ENCODE measurements at places on chromosomes 4 and X. TPM values are rescaled to one million over a fixed set of nuclear protein-coding genes. Genes with fewer than 3 reads are reported as not detected.

DNA sequence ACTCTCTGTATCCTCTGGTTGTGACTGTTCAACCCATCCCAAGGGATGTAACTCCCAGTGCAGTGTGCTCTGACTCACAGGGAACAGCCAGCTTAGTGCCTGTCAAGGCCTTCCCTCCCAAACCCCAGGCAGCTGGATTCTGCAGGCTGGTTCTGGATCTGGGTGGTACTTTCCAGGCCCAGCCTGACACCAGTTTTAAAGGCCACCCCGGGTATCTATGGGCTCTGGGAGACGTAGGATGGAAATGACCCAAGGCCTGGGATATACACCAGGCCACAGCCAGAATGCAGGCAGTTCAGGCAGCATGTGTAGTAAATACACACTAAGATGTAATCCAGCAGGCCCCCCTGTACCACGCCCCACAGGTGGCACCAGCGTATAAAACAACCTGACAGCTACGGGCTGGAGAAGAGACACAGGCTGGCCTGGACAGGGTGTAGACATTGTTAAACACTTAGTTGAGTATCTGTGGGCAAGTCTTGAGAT is 64.2 kb downstream of the SPINK2 start:
- DNase-seq, result no peak
- no peaks in the 10 kb centered on the region for H3K27me3 ChIP-seq

- DNase-seq, result no peak
- no peaks in the 10 kb centered on the region for H3K4me1 ChIP-seq
- no peak overlapping the region for H3K27ac ChIP-seq
- H3K36me3 ChIP-seq, result no peaks in the 10 kb centered on the region
Measured at GRCh38 chrX:69015156-69015555, 150.1 kb downstream of the PJA1 start.

DNA sequence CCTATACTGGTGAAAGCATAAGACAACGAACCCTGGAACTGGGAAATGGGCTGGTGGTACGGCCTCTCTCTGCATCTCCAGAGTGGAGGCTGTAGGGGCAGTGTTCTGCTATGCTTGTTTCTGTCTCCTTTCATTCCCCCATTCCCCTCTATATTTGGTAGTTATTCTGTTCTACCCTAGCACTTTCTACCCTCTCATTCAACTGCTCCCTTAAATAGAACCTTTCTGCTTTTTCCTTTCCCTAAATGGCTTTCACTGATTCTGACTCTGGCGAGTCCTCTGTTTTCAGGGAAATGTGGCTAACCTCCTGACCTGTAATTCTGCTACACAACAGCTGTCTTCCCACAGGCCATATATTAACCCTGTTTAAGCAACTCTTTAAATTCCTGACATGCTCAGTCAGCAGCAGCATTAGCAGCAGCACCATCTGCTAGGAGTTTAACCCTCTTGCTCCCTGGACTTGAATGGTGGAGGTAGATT is 94.2 kb downstream of the CXCL13 start:
- H3K36me3 ChIP-seq, result no peaks in the 10 kb centered on the region
- DNase-seq, result no peak
- no peak overlapping the region for H3K27ac ChIP-seq
- H3K4me3 ChIP-seq, result no peak overlapping the region
- no peaks in the 10 kb centered on the region for H3K4me1 ChIP-seq
- no peaks in the 10 kb centered on the region for H3K27me3 ChIP-seq

GRCh38 chrX:70477734-70478075 is 33.1 kb downstream of the DLG3 start:
- no peak for DNase-seq
- no peaks in the 10 kb centered on the region for H3K4me1 ChIP-seq
- no peak overlapping the region for H3K27ac ChIP-seq
- no peaks in the 10 kb centered on the region for H3K36me3 ChIP-seq

DNA sequence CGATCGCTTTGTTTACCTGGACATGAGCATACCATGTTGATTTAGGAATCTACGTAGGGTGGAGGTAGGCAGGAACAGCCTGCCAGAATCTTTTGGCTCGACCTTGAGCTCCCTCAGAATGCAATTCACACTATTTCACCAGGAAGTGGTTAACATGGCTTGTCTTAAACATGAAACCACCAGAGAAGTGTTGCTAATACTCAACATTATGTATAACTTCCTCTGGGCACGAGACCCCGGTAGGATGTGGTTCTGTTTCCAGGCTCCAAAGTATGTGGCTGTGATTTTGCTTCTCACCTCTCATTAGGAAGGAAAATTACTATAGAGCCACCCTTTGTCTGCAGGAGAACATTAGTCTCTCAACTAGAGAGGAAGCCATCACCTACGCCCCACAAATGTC is 59.0 kb upstream of the VCX3B start:
- H3K4me1 ChIP-seq, result no peaks in the 10 kb centered on the region
- no peak overlapping the region for H3K4me3 ChIP-seq
- no peaks in the 10 kb centered on the region for H3K27me3 ChIP-seq
- H3K36me3 ChIP-seq, result no peaks in the 10 kb centered on the region
- no peak for DNase-seq
- no peak overlapping the region for H3K27ac ChIP-seq

DNA sequence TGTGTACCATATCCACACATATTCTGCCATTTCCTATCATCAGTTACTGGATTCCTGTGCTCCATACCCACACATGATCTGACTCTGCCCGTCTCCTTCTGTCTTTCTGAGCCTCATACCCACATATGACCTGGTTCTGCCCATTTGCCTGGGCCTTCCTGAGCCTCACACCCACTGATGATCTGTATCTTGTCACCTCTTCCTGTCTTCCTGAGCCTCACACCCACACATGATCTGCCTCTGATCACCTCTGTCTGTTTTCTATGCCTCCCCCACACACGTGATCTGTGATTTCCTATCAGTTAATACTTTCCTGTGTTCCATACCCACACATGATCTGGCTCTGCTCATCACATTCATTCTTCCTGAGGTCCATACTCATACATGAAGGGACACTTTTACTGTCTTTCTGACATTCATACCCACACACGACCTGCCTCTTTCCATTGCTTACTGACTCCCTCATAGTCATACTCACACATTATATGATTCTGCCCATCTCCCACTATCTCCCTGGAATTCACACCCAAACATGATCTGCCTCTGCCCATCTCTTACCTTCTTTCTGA is 32.5 kb downstream of the SCML1 start:
- H3K4me1 ChIP-seq, result no peaks in the 10 kb centered on the region
- no peaks in the 10 kb centered on the region for H3K36me3 ChIP-seq
- no peaks in the 10 kb centered on the region for H3K27me3 ChIP-seq
- H3K27ac ChIP-seq, result no peak overlapping the region

GRCh38 chr4:168694667-168695066 is 197.8 kb downstream of the PALLD start:
- no peaks in the 10 kb centered on the region for H3K4me1 ChIP-seq
- no peak for DNase-seq
- H3K27ac ChIP-seq, result no peak overlapping the region
- no peaks in the 10 kb centered on the region for H3K36me3 ChIP-seq
- H3K27me3 ChIP-seq, result peaks cover 1% of the 10 kb centered on the region

DNA sequence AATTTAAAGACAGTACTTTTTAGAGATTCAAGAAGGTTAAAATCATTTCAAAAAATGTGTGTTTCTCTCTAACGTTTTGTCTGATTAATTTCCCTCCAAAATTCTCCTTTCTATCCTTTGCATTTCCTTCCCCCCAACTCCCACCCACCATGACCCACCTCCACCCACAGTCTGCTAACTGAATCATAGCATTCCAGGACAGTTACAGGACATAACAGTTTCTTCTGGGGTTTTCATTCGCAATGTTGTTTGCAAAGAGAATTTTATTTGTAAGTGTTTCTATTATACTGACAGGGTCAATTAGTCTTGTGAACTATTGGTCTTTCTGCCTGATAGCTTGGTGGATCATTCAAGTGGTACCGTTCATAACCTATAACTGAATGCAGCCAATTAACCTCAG is 53.7 kb downstream of the ANAPC10 start:
- H3K36me3 ChIP-seq, result no peaks in the 10 kb centered on the region
- H3K27me3 ChIP-seq, result no peaks in the 10 kb centered on the region
- DNase-seq, result no peak
- H3K4me1 ChIP-seq, result peaks cover 9% of the 10 kb centered on the region
- no peak overlapping the region for H3K4me3 ChIP-seq

- no peaks in the 10 kb centered on the region for H3K36me3 ChIP-seq
- no peak overlapping the region for H3K4me3 ChIP-seq
- peaks cover 6% of the 10 kb centered on the region for H3K27me3 ChIP-seq
- no peak overlapping the region for H3K27ac ChIP-seq
- H3K4me1 ChIP-seq, result no peaks in the 10 kb centered on the region
- no peak for DNase-seq
Measured at GRCh38 chr4:141130947-141131605, 2.2 kb downstream of the RNF150 start.

GRCh38 chrX:40644821-40645358 is 2.5 kb downstream of the CXorf38 start:
- no peaks in the 10 kb centered on the region for H3K4me1 ChIP-seq
- H3K4me3 ChIP-seq, result peak overlapping the region; percentile 47
- no peaks in the 10 kb centered on the region for H3K27me3 ChIP-seq
- peak; percentile 68 for DNase-seq

DNA sequence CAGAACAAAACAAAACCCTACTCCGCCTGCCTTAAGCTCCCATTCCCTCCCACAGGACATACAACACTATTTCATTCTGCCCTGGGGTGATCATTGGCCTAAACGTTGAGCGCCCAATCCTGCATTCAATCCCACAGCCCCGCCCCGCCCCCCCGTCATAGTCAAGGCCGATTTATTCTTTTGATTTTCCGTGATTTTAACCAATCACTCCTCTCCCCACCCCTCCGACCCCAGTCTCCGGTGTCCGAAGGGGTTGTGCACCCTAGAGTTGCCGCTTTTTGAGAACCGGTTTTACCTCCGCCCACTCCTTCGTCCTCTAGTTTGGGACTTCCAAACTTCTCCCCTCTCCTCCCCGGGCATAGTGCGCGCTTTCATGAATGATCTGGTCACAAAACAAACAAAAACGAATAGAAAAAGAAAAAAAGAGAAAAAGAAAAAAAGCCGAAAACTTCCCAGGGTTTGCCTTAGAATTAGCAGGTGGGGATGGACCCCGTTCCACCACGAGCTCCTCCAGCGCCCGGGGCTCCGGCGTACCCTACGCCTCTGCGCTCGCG is 446 bp upstream of the UBE2A start:
- peak overlapping the region; percentile 55 for H3K27ac ChIP-seq
- H3K4me3 ChIP-seq, result peak overlapping the region; percentile 76
- no peak for DNase-seq
- H3K36me3 ChIP-seq, result no peaks in the 10 kb centered on the region
- H3K4me1 ChIP-seq, result no peaks in the 10 kb centered on the region

- no peaks in the 10 kb centered on the region for H3K27me3 ChIP-seq
- no peak overlapping the region for H3K27ac ChIP-seq
- H3K4me3 ChIP-seq, result no peak overlapping the region
- H3K36me3 ChIP-seq, result no peaks in the 10 kb centered on the region
- no peaks in the 10 kb centered on the region for H3K4me1 ChIP-seq
Measured at GRCh38 chr4:68734095-68734494, 63.6 kb upstream of the UGT2B15 start.

- DNase-seq, result no peak
- no peaks in the 10 kb centered on the region for H3K27me3 ChIP-seq
- no peaks in the 10 kb centered on the region for H3K4me1 ChIP-seq
- H3K27ac ChIP-seq, result no peak overlapping the region
- H3K4me3 ChIP-seq, result no peak overlapping the region
- H3K36me3 ChIP-seq, result no peaks in the 10 kb centered on the region
Measured at GRCh38 chrX:55697381-55697780, 20.2 kb upstream of the RRAGB start.

- H3K4me3 ChIP-seq, result no peak overlapping the region
- H3K36me3 ChIP-seq, result no peaks in the 10 kb centered on the region
- no peak for DNase-seq
- H3K27me3 ChIP-seq, result no peaks in the 10 kb centered on the region
Measured at GRCh38 chr4:8336412-8337075, 67.0 kb downstream of the HTRA3 start.

- no peak overlapping the region for H3K4me3 ChIP-seq
- H3K27me3 ChIP-seq, result no peaks in the 10 kb centered on the region
- no peak for DNase-seq
- peaks cover 11% of the 10 kb centered on the region for H3K4me1 ChIP-seq
- no peak overlapping the region for H3K27ac ChIP-seq
Measured at GRCh38 chr4:110501826-110502225, 25.9 kb downstream of the ENPEP start.

- no peaks in the 10 kb centered on the region for H3K4me1 ChIP-seq
- no peak overlapping the region for H3K27ac ChIP-seq
- H3K36me3 ChIP-seq, result no peaks in the 10 kb centered on the region
- DNase-seq, result no peak
Measured at GRCh38 chr4:123578276-123579029, 181.9 kb downstream of the SPRY1 start.

- no peak for DNase-seq
- no peaks in the 10 kb centered on the region for H3K27me3 ChIP-seq
- H3K36me3 ChIP-seq, result no peaks in the 10 kb centered on the region
- no peak overlapping the region for H3K27ac ChIP-seq
- no peaks in the 10 kb centered on the region for H3K4me1 ChIP-seq
Measured at GRCh38 chr4:139137763-139138162, 39.3 kb downstream of the ELF2 start.

- H3K27ac ChIP-seq, result no peak overlapping the region
- no peaks in the 10 kb centered on the region for H3K27me3 ChIP-seq
- no peak for DNase-seq
Measured at GRCh38 chr4:169030562-169030982, 20.5 kb upstream of the CBR4 start.

GRCh38 chrX:105822138-105823091 is at the start of gene NRK:
Gene NRK (plus strand): TSS chrX:105822539. CDS start chrX:105822846, 307 bp downstream.
- H3K4me1 ChIP-seq, result no peaks in the 10 kb centered on the region
- DNase-seq, result no peak
- H3K27ac ChIP-seq, result no peak within 1 kb of the TSS
- no peaks in the 10 kb centered on the region for H3K27me3 ChIP-seq
- H3K4me3 ChIP-seq, result no peak within 1 kb of the TSS

DNA sequence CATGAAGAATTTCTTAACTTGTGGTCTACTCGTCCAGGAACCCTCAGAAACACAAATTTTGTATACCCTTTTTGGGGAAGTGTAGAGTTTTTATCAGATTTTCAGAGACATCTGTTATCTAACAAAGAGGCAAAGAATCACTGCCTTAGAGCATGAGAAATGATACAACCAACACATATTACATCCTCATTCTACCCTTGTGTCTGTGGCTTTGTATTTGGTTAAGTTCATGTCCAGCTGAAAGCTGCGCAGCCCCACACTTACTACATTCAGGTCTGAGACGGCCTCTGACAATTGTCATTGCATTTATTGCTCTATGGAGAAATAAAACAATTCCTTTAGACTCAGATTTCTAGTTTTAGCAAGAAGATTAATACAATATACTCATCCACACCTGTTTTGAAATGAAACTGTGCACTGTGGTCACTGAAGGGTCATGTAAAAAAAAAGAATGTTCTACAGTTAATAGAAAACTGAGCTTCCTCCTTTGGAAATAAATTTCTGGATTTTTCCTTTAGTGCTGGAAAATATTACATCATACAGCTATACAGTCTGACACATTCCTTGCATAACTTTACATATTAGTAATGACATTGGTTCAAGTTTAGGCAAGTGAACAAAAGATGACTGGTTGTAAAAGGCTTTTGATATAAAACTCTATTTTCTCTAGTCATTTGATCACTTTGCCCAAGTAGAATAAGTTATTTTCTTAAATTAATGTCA is 39.8 kb downstream of the GLRB start:
- DNase-seq, result no peak
- no peak overlapping the region for H3K4me3 ChIP-seq
- no peaks in the 10 kb centered on the region for H3K4me1 ChIP-seq

DNAAF6 gene
- not detected for total RNA-seq

DIPK2B gene
- total RNA-seq, result not detected

SSX4 gene
- not detected for total RNA-seq

ZMAT1 gene
- 1.9 TPM for total RNA-seq

CXCL11 gene
- not detected for total RNA-seq

ANK2 gene
- 13.0 TPM for total RNA-seq

NWD2 gene
- total RNA-seq, result not detected

IL3RA gene
- total RNA-seq, result 21.1 TPM

ARAP2 gene
- 28.3 TPM for total RNA-seq

ENPEP gene
- total RNA-seq, result not detected

MAGEE2 gene
- total RNA-seq, result not detected

HMX1 gene
- total RNA-seq, result not detected

All from GM12878 (cell line).